HT1080 (cell line): ENCODE measurements at places on chromosomes 13 and 19.

GRCh38 chr13:84263354-84264069 is 381.2 kb upstream of the SLITRK1 start:
- no peak for DNase-seq

- DNase-seq, result peak; percentile 82
These were observed 100.9 kb downstream of the NDFIP2 start for GRCh38 chr13:79581870-79582315.

- no peak for DNase-seq
These were observed 14.2 kb upstream of the PTBP1 start for GRCh38 chr19:782878-783668.

DNA sequence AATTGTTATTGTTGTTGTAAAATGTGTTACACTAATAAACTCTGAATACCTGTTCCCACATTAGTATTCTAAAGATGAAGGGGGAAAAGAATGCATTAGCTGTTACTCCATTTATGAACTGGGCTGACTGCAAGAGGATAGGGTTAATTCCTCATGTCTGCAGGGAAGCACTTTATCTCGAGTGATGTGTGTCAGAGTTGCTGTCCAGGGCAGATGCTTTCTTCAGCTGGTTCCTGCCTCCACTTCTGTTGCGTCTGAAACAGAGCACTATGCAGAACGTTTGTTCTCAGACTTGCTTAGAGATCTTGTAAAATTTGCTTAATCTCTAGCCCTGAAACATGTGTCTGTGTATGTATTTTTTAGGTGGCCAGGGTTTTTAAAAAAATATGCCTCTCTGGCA is 318.8 kb downstream of the SPRY2 start:
- DNase-seq, result no peak

- DNase-seq, result no peak
These were observed 8.4 kb upstream of the VSTM2B start for GRCh38 chr19:29517412-29517811.

GRCh38 chr19:44820648-44821609 is 12.0 kb downstream of the BCAM start:
- no peak for DNase-seq

DNA sequence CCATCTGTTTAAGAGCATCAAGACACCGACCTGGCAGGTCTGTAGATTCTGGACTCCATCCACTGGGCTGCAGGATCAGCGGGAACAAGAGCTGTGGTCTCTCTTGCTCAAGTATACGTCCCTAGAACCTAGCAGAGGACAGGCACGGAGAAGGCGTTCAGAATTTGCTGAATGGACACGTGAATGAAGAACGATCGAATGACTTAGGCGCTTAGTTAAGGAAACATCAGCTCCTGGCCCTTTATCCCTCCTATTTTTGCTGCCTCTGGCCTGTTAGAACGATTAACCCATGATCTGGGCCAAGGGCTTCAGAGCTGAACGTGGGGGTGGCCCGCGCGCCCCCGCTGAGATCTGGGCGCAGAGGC is 953 bp downstream of the DZIP1 start:
- peak; percentile 51 for DNase-seq

GRCh38 chr19:2536461-2536860 is 60.5 kb downstream of the GADD45B start:
- no peak for DNase-seq

DNA sequence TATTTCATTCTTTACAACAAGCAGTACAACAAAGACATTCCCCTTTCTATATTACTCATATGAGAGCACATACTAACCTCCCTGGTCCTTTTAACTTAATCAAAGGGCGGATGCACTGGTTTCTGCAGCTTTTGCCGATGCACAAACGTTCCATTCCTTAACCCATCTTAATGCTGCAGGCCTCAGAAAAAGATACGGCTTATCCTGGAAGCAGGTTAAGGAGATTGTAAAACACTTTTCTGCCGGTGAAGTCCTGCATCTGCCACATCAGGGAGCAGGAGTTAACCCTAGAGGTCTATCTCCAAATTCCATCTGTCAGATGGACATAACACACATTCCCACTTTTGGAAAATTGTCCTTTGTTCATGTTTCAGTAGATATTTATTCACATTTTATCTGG is 11.5 kb upstream of the ZNF814 start:
- DNase-seq, result no peak

- DNase-seq, result no peak
These were observed 45.1 kb downstream of the MIPEP start for GRCh38 chr13:23844132-23844531.

DNA sequence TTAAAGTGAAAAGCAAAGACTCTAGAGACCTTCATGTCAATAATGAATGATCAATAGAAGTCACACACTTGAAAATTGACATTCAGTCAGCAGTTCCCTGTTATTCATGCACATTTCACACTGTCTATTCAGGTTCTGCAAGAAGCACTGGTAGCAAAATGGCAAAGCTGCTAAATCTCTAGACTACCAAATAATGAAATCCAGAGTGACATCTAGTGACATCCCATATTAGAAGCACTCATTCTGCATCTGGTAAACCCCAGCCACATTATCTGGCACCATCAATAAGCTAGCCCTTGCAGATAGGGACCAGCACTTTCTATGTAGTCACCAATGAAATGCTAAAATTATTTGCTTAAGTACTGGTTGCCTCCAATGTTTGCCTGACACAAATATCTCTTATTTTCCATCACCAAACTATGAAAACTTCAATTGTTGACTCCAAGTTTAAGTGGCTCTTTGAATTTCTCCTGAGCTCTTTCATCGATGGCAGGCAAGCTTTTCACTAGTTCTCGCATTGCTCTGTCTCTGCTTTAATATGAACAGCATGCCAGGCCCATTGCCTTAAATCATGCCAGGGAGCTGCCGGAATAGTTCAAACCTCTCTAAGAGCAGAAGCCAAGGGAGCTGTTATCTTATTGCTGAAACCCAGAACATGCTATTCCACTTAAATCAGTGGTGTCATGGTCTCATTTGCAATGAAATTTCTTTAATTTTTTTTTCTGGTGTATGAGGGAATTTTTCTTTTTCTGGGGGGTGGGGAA is 409.9 kb downstream of the MZT1 start:
- no peak for DNase-seq

DNA sequence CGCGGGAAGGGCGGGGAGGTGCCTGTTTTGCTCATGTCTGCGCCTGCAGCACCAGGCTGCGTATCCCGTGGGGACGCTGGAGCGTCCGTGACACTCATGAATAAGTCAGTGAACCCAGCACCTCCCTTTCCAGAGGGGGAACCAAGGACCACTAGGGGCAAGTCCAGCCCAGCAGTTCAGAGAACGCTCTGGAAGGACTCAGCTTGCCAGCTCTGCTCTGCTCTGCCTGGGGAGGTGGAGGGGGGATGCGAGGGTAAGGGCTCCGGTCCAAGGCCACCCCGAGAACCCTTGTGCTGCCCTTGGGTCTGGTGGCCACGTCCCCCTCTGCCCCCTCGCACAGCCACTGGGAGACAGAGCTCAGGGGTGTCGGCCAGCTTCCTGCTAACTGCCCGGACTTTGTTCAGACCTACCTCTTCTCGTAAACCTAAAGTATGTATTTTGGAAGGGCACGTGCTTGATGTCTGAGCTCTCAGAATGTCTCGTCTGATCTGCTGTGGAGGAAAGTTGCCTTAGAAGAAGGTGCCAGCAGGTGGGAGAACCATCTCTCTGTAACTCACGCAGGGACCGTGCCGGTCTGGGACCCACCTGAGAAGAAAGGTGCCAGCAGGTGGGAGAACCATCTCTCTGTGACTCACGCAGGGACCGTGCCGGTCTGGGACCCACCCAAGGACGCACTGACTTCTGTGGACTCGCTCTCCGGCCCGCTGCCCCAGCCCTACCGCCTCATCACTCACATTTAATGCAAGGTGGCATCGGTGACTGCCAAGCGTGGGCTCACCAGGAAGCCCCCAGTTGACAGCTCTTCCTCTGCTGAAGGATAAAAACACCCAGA is 34.1 kb downstream of the TMEM255B start:
- no peak for DNase-seq

- peak; percentile 34 for DNase-seq
These were observed 20.1 kb upstream of the MYO16 start for GRCh38 chr13:108609353-108609752.

GRCh38 chr19:51525651-51526050 is 5.8 kb downstream of the SIGLEC6 start:
- DNase-seq, result no peak

- DNase-seq, result no peak
These were observed 161.0 kb downstream of the SLITRK6 start for GRCh38 chr13:85638265-85638664.

DNA sequence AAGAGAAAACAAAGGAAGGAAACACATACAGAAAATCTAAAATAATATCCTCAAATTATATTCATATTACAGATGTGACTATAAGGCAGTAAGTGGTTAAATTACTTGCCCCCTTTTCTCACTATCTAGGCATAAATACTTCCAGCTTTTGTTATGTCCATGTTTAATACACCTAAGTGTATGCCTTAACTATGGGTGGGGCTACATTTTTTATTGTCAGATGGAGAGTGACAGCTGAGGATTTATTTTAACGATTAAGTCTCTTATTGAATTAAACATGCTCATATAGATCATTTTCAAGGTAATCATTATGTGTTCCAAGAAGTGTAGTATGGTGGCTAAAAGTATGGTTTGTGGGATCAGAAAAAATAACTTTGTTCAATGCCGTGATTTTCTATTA is 909.3 kb downstream of the GPC5 start:
- no peak for DNase-seq

DNA sequence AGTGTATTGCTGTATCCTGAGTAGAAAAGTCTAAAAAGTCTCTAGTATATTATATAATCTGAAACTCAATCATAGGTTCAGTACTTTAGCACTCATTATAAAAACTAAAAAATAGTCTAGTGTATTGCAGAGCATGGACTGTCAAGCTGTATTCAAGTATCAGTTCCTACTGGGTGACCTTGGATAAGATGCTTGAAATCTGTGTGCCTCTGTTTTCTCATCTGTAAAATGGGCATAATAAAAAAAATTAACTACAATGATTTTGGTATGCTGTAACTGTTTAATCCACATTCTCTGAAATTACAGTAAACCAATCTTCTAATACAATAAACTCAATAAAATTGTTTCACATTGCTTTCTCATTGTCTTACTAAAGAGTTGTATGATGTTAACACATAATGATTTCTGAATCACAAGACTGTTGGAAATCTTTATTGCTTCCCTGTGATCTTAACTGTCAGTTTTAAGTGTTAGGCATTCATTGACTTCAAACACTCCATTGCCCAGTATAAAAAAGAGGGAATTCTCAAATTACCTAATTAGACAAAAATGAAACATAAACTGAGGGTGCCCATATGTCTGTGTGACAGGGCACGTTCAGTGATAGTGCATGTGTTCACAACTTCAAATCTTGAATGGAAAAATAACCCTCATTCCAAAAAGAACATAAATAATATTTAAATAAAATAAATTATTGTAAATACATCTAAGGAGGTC is 2.2 kb downstream of the STARD13 start:
- DNase-seq, result peak; percentile 14

- DNase-seq, result no peak
These were observed 3.9 kb upstream of the PLPP2 start for GRCh38 chr19:294946-295686.

- DNase-seq, result no peak
These were observed 72.4 kb upstream of the CLDN10 start for GRCh38 chr13:95480131-95480545.

GRCh38 chr13:78520425-78520824 is 82.9 kb downstream of the POU4F1 start:
- peak; percentile 2 for DNase-seq

GRCh38 chr19:44752816-44753625 is 4.5 kb downstream of the BCL3 start:
- peak; percentile 96 for DNase-seq

GRCh38 chr19:45182758-45183157 is 4.2 kb downstream of the BLOC1S3 start:
- no peak for DNase-seq

DNA sequence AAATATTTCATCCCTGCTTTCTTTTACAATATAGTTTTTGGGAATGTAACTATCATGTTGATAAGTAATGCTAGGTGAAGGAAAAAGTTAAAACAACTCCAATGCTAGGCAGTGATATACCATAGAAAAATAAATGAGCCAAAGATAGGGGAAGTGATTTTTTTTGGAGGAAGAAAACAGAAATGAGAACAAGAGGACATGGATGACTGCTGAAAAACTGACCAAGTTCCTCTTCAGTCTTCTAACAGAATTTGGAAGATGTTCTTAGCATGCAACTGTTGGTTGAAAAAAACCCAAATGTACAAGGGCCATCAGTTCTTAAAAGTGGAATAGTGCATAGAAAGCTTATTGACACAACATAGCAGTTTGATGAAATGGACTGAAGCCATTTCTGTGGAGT is 262.5 kb upstream of the STARD13 start:
- DNase-seq, result no peak

- DNase-seq, result peak; percentile 66
These were observed 7.3 kb downstream of the C19orf53 start for GRCh38 chr19:13781547-13781946.

GRCh38 chr19:44607049-44607448 is 6.3 kb upstream of the IGSF23 start:
- peak; percentile 94 for DNase-seq

- no peak for DNase-seq
These were observed 77.3 kb downstream of the ZNF486 start for GRCh38 chr19:20244356-20244755.

GRCh38 chr13:21420706-21421105 is 38.4 kb downstream of the ZDHHC20 start:
- no peak for DNase-seq

DNA sequence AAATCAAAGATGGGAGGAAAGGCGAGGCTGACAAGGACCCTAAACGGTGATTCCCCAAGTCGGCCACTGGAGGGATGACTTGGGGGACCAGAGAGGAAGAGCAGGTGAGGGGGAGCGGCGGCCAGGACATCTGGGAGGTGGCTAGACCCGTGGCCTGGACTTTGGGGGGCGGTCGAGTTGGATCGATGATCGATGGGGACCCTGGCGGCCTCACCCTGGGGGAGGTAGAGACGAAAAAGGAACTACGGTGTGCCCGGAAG is 7.7 kb upstream of the CIRBP start:
- peak; percentile 38 for DNase-seq

DNA sequence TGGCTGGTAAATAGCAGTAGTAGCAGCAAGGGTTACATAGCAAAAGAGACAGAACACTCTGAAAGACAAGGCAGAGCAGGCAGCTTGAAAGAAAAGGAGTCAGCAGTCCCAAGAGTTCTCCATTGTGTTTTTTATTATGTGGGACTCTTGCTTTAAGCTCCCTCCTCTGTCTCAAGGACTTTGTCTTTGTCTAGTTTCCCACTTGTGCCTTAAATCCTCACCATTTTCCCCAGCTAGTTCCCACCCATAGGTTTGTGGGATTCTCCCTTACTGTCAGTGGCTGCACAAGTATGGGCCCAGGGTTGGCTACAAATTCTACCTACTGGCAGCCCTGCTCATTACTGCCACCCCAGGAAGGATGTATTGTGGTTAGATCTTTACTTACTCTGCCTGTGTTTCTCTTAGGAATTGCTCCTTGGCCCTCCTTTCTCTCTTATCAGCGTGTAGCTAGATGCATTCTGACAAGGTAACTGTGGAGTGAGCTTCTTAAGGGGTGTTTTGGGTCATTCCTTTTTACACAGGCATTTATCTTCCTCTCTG is 413.4 kb upstream of the PCDH9 start:
- no peak for DNase-seq
